ENCODE measurements at places on chromosomes 6 and 20. TPM values are rescaled to one million over a fixed set of nuclear protein-coding genes. Genes with fewer than 3 reads are reported as not detected.

- H3K36me3 ChIP-seq, result no peaks in the 10 kb centered on the region
- no peaks in the 10 kb centered on the region for H3K27me3 ChIP-seq
- H3K4me1 ChIP-seq, result peaks cover 3% of the 10 kb centered on the region
- no peak overlapping the region for H3K27ac ChIP-seq
- no peak overlapping the region for H3K4me3 ChIP-seq
Observed at GRCh38 chr6:100996409-100996808, 115.3 kb upstream of the ASCC3 start.

DNA sequence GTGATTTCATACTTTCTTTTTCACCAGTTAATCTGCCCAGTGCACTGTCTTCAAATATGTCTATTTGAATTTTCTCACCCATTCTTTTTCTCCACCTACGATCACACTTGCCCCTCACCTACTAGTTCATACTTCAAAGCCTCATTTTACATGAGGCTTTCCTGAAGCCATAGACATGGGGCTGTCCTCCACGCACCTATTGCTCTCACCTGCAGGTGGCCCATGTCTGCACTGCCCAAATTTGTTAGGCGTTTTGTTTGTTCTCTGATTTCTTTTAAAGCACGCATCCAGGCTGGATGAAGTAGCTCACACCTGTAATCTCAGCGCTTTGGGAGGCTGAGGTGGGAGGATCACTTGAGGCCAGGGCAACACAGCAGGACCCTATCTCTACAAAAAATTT lies 106.8 kb upstream of the RIPOR2 start:
- H3K4me1 ChIP-seq, result no peaks in the 10 kb centered on the region
- H3K27me3 ChIP-seq, result no peaks in the 10 kb centered on the region
- no peak overlapping the region for H3K4me3 ChIP-seq
- no peaks in the 10 kb centered on the region for H3K36me3 ChIP-seq
- no peak for DNase-seq

DNA sequence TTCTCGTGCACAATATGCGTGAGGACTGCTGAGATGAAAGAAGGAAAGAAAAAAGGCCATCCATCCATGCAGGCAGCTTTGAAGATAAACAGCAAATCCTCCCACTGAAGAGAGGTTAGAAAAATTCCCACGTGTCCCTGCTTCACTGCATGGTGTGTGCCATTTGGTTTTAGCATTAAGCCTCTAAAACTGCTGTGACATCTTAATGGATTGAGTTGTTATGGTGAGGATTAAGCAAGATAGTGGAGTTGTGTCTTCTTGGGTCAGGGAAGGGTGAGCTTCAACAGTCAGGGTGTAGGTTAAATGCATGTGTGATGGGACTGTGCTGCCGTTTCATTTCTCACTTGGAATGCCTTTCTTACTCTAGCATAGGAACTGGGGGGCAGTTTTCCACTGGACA lies 50.5 kb downstream of the ZNF831 start:
- H3K27ac ChIP-seq, result no peak overlapping the region
- H3K27me3 ChIP-seq, result no peaks in the 10 kb centered on the region
- H3K36me3 ChIP-seq, result no peaks in the 10 kb centered on the region

- H3K4me1 ChIP-seq, result no peaks in the 10 kb centered on the region
- H3K36me3 ChIP-seq, result no peaks in the 10 kb centered on the region
- DNase-seq, result no peak
- no peaks in the 10 kb centered on the region for H3K27me3 ChIP-seq
- no peak overlapping the region for H3K27ac ChIP-seq
Observed at GRCh38 chr6:124719913-124720312, 242.3 kb upstream of the RNF217 start.

GRCh38 chr6:9606435-9607134 lies 808.3 kb downstream of the TFAP2A start:
- no peaks in the 10 kb centered on the region for H3K27me3 ChIP-seq
- no peaks in the 10 kb centered on the region for H3K36me3 ChIP-seq
- no peaks in the 10 kb centered on the region for H3K4me1 ChIP-seq
- no peak overlapping the region for H3K4me3 ChIP-seq
- H3K27ac ChIP-seq, result no peak overlapping the region

- no peaks in the 10 kb centered on the region for H3K4me1 ChIP-seq
- no peak overlapping the region for H3K4me3 ChIP-seq
- no peaks in the 10 kb centered on the region for H3K36me3 ChIP-seq
- no peak for DNase-seq
- H3K27ac ChIP-seq, result no peak overlapping the region
- H3K27me3 ChIP-seq, result no peaks in the 10 kb centered on the region
Observed at GRCh38 chr6:12483712-12484111, 193.6 kb downstream of the EDN1 start.

- no peak for DNase-seq
- no peak overlapping the region for H3K27ac ChIP-seq
- H3K27me3 ChIP-seq, result no peaks in the 10 kb centered on the region
- peaks cover 81% of the 10 kb centered on the region for H3K36me3 ChIP-seq
- no peaks in the 10 kb centered on the region for H3K4me1 ChIP-seq
- H3K4me3 ChIP-seq, result no peak overlapping the region
Observed at GRCh38 chr20:41426086-41426830, 59.6 kb upstream of the EMILIN3 start.

- no peak overlapping the region for H3K4me3 ChIP-seq
- H3K27me3 ChIP-seq, result no peaks in the 10 kb centered on the region
- H3K36me3 ChIP-seq, result no peaks in the 10 kb centered on the region
- no peak overlapping the region for H3K27ac ChIP-seq
Observed at GRCh38 chr6:158029668-158030230, 48.1 kb downstream of the SYNJ2 start.

DNA sequence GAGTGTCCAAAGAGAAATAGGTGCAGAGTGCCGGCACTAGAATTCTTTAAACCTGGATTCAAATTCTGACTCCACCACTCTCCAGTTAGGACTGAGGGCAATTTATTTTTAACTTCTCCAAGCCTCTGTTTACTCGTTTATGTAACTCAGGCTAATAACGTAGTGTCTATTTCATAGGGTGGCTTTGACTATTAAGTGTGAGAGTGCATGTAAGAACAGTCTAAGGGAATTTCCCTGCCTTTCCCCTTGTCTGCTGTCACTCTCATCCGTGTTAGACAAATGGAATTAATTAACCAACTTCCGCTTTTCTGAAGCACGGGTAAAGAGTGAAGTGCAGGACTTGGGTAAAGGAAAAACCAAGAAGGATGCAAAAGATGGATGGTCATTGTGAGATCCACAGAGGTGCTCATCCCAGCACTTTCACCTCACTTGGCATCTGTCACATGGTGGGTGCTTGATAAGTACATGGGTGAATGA lies 4.1 kb upstream of the ZKSCAN8 start:
- H3K27me3 ChIP-seq, result no peaks in the 10 kb centered on the region
- H3K27ac ChIP-seq, result peak overlapping the region; percentile 97
- H3K36me3 ChIP-seq, result no peaks in the 10 kb centered on the region
- DNase-seq, result no peak
- H3K4me1 ChIP-seq, result peaks cover 37% of the 10 kb centered on the region
- peak overlapping the region; percentile 96 for H3K4me3 ChIP-seq

DNA sequence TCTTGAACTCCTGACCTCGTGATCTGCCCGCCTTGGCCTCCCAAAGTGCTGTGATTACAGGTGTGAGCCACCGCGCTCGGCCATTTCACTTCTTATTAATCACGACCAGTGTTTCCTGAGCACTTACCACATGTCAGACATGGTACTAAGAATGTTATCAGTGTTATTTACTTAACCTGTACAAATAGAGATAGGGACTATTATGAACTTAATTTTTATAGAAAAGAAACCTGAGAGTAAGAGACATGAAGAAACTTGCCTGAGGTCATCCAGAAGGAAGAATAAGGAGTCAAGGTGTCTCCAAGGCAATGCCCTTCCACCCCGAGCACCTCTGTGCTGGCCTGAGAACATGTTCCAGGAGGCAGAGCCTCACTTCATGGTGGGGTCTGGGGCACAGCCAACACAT lies 29.3 kb upstream of the EZR start:
- H3K27me3 ChIP-seq, result no peaks in the 10 kb centered on the region
- no peaks in the 10 kb centered on the region for H3K36me3 ChIP-seq
- no peak overlapping the region for H3K27ac ChIP-seq
- DNase-seq, result no peak

OPN5 gene
- 0.11 TPM for polyA plus RNA-seq

LGSN gene
- not detected for polyA plus RNA-seq

GATA5 gene
- polyA plus RNA-seq, result 0.98 TPM

DEFB132 gene
- polyA plus RNA-seq, result not detected

TRIM40 gene
- not detected for polyA plus RNA-seq

FAM135A gene
- 6.5 TPM for polyA plus RNA-seq

FAM83D gene
- polyA plus RNA-seq, result not detected

SLC22A23 gene
- 3.7 TPM for polyA plus RNA-seq

TAAR5 gene
- polyA plus RNA-seq, result not detected

FNDC11 gene
- 0.08 TPM for polyA plus RNA-seq

PHF3 gene
- polyA plus RNA-seq, result 8.5 TPM

MOG gene
- 0.19 TPM for polyA plus RNA-seq
